ENCODE measurements at places on chromosomes 3 and 15. TPM values are rescaled to one million over a fixed set of nuclear protein-coding genes. Genes with fewer than 3 reads are reported as not detected.

The LYZL4 gene
- not detected for total RNA-seq

The NT5DC2 gene
- total RNA-seq, result 53.4 TPM

The DAZL gene
- total RNA-seq, result not detected

The HIGD2B gene
- total RNA-seq, result not detected

The IL1RAP gene
- 29.8 TPM for total RNA-seq

The CCR8 gene
- total RNA-seq, result not detected

The ACKR4 gene
- 8.5 TPM for total RNA-seq

The NANOGP8 gene
- total RNA-seq, result 8.4 TPM

The ADCY5 gene
- 3.8 TPM for total RNA-seq

The HGD gene
- total RNA-seq, result 45.1 TPM

The MDFIC2 gene
- total RNA-seq, result not detected

The FILIP1L gene
- total RNA-seq, result 32.9 TPM

The CNTN4 gene
- 6.8 TPM for total RNA-seq

The POTEB2 gene
- not detected for total RNA-seq

The CCDC39 gene
- total RNA-seq, result 0.94 TPM

The RARRES1 gene
- 34.4 TPM for total RNA-seq

The DHFR2 gene
- 6.4 TPM for total RNA-seq

The CHDH gene
- 20.9 TPM for total RNA-seq

The DGKG gene
- 5.5 TPM for total RNA-seq

The CCDC191 gene
- 18.3 TPM for total RNA-seq

The EPHB3 gene
- total RNA-seq, result 10.0 TPM

The LINGO1 gene
- 0.31 TPM for total RNA-seq

The MYL3 gene
- 2.8 TPM for total RNA-seq

The CD200R1 gene
- total RNA-seq, result 2.5 TPM

The ROPN1 gene
- total RNA-seq, result not detected

The SYNPR gene
- not detected for total RNA-seq

The CYP19A1 gene
- not detected for total RNA-seq

The RSL24D1 gene
- total RNA-seq, result 84.3 TPM

Measured in upper lobe of left lung (tissue), 6 donors.